Activated CD8-positive, alpha-beta memory T cell treated with anti-CD3 and anti-CD28 coated beads, Interleukin-2, amount 10 ng/mL, durations not matched to agents 7 days and 5 days (primary cell): ENCODE measurements at places on chromosomes 5 and 9. TPM values are rescaled to one million over a fixed set of nuclear protein-coding genes. Genes with fewer than 3 reads are reported as not detected.

DNA sequence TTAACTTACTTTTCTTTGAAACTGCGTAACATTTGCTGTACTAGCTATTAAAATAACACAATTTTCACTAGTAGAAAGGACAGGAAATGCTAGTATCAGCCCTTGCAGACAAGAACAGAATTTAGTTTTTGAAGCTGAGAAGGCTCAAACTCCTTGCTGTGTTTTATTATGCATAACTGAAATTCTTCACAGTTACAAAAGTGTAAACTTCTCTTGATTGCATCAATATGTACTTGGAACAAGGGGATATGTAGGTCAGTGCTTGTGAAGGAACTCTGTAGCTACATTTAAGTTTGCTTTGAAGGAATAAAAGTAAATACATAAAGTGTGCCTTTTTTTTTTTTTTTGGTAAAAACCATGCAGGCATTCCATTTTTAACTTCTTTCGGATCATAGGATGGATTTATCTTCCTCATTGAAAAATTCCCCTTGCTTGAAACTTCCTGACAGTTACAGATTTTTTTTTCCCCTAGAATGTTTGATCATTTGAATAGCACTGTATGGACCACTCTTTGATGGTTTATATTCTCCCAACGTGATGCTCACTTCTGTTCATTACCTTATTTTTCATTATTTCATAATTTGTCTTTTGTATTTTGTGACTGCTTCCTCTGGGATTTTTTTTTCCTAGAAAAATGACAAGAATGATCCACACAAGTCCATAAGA lies 94.9 kb upstream of the DAB2 start:
- no peaks in the 10 kb centered on the region for H3K36me3 ChIP-seq
- H3K4me1 ChIP-seq: no peaks in the 10 kb centered on the region

DNA sequence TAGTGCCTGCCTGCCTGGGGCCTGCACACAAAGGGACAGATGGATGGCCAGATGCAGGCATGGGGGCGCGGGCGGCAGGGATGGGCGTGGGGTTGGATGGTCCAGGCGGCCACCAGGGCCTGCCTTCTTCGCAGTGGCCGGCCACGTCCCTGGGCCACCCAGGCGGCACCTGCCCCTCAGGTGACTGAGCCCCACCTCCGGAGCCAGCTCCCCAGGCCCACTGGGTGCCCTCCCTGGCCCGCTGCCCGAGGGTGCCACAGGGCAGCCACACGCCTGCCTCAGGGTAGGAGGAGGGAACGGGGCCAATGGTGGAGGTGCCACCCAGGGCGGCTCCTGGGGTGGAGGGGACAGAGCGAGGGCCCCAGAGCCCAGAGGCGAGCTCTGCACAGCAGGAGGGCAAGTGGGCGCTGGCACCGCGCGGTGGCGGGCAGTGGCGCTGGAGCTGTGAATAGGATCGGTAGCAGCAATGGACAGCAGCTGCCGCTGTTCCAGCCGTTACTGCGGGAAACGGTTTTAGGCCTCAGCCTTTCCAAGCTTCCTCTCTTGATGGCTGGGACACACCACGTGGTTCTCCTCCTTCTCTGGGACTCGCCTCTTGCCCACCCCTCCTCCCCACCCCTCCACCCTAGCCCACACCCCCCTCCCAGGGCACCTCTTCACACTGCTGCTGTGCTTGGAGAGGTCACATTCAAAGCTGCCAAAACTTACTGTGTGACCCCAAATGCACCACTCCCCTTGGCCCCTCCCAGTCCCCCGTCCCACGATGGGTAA lies 19.1 kb downstream of the LHX3 start:
- H3K36me3 ChIP-seq: no peaks in the 10 kb centered on the region
- peaks cover 15% of the 10 kb centered on the region for H3K27me3 ChIP-seq
- H3K27ac ChIP-seq: no peak overlapping the region
- H3K4me1 ChIP-seq: no peaks in the 10 kb centered on the region
- no peak for DNase-seq

GRCh38 chr9:76680716-76681425 lies 83.4 kb upstream of the PCA3 start:
- peaks cover 8% of the 10 kb centered on the region for H3K4me1 ChIP-seq
- no peak overlapping the region for H3K27ac ChIP-seq
- H3K4me3 ChIP-seq: peak overlapping the region; percentile 25
- H3K27me3 ChIP-seq: no peaks in the 10 kb centered on the region
- no peak for DNase-seq

GRCh38 chr5:129135633-129136032 lies 41.1 kb downstream of the ISOC1 start:
- H3K27me3 ChIP-seq: peaks cover 3% of the 10 kb centered on the region
- no peak overlapping the region for H3K4me3 ChIP-seq
- DNase-seq: no peak
- H3K27ac ChIP-seq: no peak overlapping the region
- H3K4me1 ChIP-seq: no peaks in the 10 kb centered on the region

The NR3C1 gene
- total RNA-seq: 77.9 TPM

The GAS1 gene
- 0.12 TPM for total RNA-seq

DNA sequence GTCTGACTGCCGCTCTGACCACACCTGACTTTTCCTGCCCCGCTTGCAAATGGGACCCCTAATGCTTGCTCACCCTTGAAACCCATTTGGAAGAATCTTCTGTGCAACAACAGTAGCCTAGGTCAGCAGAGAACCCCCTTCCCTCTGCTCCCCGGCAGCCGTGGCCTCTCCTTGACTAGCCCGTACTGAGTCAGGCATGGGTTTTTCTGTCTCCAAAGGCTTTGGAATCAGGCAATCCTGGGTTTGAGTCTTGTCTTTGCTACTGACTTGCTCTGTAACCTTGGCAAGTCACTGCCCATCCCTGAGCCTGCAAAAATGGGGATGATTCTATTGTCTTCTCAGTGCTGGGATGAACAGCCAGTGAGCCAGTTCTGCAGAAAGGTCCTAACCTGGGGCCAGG lies 135.4 kb downstream of the RGS3 start:
- peaks cover 6% of the 10 kb centered on the region for H3K36me3 ChIP-seq
- no peak overlapping the region for H3K27ac ChIP-seq
- H3K4me3 ChIP-seq: no peak overlapping the region
- no peak for DNase-seq
- H3K4me1 ChIP-seq: peaks cover 5% of the 10 kb centered on the region
- no peaks in the 10 kb centered on the region for H3K27me3 ChIP-seq

The CRB2 gene
- not detected for total RNA-seq

- H3K36me3 ChIP-seq: peaks cover 2% of the 10 kb centered on the region
- no peaks in the 10 kb centered on the region for H3K27me3 ChIP-seq
- no peak overlapping the region for H3K4me3 ChIP-seq
- DNase-seq: no peak
- peaks cover 2% of the 10 kb centered on the region for H3K4me1 ChIP-seq
- H3K27ac ChIP-seq: no peak overlapping the region
Observed at GRCh38 chr9:87181670-87182069, 234.4 kb upstream of the GAS1 start.

The PTPRD gene
- not detected for total RNA-seq

The PTGR1 gene
- 1.0 TPM for total RNA-seq

GRCh38 chr9:117720066-117720465 lies 15.9 kb downstream of the TLR4 start:
- peaks cover 14% of the 10 kb centered on the region for H3K4me1 ChIP-seq
- no peak overlapping the region for H3K4me3 ChIP-seq
- peaks cover 2% of the 10 kb centered on the region for H3K36me3 ChIP-seq
- no peak overlapping the region for H3K27ac ChIP-seq
- DNase-seq: no peak

- no peak for DNase-seq
- no peaks in the 10 kb centered on the region for H3K36me3 ChIP-seq
- H3K4me3 ChIP-seq: no peak overlapping the region
- H3K27ac ChIP-seq: peak overlapping the region; percentile 62
- peaks cover 14% of the 10 kb centered on the region for H3K4me1 ChIP-seq
Observed at GRCh38 chr9:130447193-130447816, 2.5 kb downstream of the ASS1 start.

The PCDHA6 gene
- not detected for total RNA-seq

GRCh38 chr9:108039493-108039892 lies 549.9 kb upstream of the KLF4 start:
- no peak for DNase-seq
- H3K4me1 ChIP-seq: no peaks in the 10 kb centered on the region
- no peak overlapping the region for H3K4me3 ChIP-seq
- H3K27me3 ChIP-seq: no peaks in the 10 kb centered on the region

DNA sequence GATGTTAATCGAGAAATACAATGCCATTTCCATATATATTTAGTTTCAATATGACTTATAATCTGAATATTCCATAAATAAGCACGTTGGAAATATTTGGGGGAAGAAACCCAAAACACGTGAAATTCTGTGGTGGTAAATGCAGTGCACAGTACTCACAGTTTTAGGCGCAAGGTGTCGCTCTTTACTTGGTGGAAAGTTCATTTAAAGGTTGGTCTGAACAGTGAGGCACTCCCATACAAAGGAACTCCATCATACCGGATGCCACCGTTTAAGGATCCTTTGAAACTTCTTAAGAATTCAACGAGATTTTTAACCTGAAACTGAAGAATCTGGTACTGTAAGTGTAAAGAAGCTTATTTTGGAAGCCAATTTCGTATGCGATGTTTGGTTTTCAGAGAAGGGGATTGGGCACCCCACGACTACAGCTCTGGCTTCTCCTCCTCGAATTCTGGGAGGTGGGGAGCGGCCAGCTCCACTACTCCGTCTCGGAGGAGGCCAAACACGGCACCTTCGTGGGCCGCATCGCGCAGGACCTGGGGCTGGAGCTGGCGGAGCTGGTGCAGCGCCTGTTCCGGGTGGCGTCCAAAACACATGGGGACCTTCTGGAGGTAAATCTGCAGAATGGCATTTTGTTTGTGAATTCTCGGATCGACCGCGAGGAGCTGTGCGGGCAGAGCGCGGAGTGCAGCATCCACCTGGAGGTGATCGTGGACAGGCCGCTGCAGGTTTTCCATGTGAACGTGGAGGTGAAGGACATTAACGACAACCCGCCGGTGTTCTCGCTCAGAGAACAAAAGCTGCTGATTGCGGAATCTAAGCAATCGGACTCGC lies at the start of gene PCDHA11:
Gene PCDHA11, plus strand, starts transcription at position 237 of the 834 bp plus-strand sequence. Its CDS starts 147 bp downstream, at position 384.
- no peak within 1 kb of the TSS for H3K4me3 ChIP-seq
- no peaks in the 10 kb centered on the region for H3K36me3 ChIP-seq
- no peaks in the 10 kb centered on the region for H3K27me3 ChIP-seq
- no peak within 1 kb of the TSS for H3K27ac ChIP-seq

The CEP72 gene
- 40.5 TPM for total RNA-seq

- no peaks in the 10 kb centered on the region for H3K27me3 ChIP-seq
- DNase-seq: no peak
- no peaks in the 10 kb centered on the region for H3K4me1 ChIP-seq
- no peaks in the 10 kb centered on the region for H3K36me3 ChIP-seq
Observed at GRCh38 chr9:80556631-80557030, 984.9 kb downstream of the TLE4 start.

The NPR3 gene
- 0.16 TPM for total RNA-seq

DNA sequence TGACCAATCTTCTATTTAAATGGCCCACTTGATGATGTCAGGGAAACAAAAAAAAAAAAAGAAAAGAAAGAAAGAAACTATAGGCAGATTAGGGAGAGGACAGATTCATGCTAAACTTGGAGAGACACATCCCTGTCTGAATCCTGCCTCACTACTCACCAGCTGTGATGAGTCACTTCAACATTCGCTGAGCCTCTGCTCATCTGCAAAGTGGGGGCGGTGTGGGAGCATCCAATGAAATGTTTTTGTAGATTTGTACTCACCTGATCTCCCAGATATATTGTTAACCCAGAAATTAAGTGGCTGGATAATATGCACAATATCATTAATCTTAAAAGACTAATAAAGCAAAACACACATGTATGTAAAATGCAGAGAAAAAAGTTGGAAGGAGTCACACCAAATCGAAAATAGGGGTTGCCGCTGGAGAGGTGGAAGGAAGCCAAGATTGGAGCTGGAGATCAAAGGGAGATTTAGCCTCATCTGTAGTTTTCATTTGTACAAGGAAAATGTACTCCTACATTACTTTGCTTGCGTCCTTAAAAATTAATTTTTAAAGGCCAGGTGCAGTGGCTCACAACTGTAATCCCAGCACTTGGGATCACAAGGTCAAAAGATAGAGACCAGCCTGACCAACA lies 17.0 kb upstream of the ERGIC1 start:
- H3K4me1 ChIP-seq: no peaks in the 10 kb centered on the region
- peaks cover 8% of the 10 kb centered on the region for H3K27me3 ChIP-seq
- H3K36me3 ChIP-seq: no peaks in the 10 kb centered on the region
- H3K27ac ChIP-seq: no peak overlapping the region
- no peak overlapping the region for H3K4me3 ChIP-seq

DNA sequence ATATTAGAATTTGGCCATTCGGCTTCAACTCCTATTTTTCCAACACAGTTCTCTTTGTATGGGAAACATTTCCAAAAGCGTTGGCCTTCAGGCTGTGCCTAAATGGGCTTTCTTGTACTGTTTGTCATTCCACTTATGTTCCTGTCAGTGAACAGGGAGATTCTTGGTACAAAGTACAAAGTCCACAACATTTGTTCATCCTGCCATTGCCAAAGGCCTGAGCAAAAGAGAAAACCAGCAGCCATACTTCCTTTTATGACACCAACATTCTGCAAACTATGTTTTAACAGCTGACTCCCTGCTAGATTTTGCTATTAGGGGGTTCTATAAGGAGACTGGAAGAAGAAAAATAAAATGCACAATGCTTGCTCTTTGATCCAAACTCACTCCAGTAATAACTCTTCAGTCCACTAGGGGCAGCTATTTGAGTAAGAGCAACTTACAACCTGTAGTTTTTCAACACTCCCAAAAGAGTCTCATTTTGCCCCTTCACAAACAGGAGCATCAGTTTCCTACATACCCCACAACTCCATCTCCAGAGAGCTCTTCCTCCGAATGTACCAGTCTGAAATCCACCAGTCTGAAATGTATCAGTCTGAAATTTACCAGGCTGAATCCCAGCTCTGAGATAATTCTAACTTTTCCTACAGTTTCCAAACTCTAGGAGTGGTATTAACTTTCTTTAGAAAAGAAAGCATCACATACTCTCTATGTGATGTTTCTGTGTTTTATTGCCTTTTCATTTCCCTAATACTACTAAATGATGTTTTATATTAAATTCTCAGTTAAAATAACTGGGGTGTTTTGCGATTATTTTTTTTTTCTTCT lies 693.8 kb downstream of the DNAH5 start:
- H3K4me1 ChIP-seq: no peaks in the 10 kb centered on the region
- no peak overlapping the region for H3K27ac ChIP-seq
- no peaks in the 10 kb centered on the region for H3K36me3 ChIP-seq
- H3K4me3 ChIP-seq: no peak overlapping the region
- no peak for DNase-seq

The MARCOL gene
- not detected for total RNA-seq

The SLC22A4 gene
- total RNA-seq: 0.32 TPM

The UIMC1 gene
- 50.1 TPM for total RNA-seq

GRCh38 chr5:133354323-133355185 lies 257.8 kb downstream of the FSTL4 start:
- no peaks in the 10 kb centered on the region for H3K4me1 ChIP-seq
- H3K27me3 ChIP-seq: peaks cover 15% of the 10 kb centered on the region
- no peak overlapping the region for H3K4me3 ChIP-seq
- no peaks in the 10 kb centered on the region for H3K36me3 ChIP-seq

GRCh38 chr5:162990856-162991497 lies 446.4 kb upstream of the CCNG1 start:
- no peaks in the 10 kb centered on the region for H3K36me3 ChIP-seq
- DNase-seq: no peak
- no peaks in the 10 kb centered on the region for H3K27me3 ChIP-seq
- H3K4me1 ChIP-seq: no peaks in the 10 kb centered on the region
- no peak overlapping the region for H3K4me3 ChIP-seq

- no peak overlapping the region for H3K27ac ChIP-seq
- no peaks in the 10 kb centered on the region for H3K36me3 ChIP-seq
- DNase-seq: no peak
- no peak overlapping the region for H3K4me3 ChIP-seq
Observed at GRCh38 chr5:155113888-155114287, 100.3 kb downstream of the KIF4B start.
